ENCODE measurements at places on chromosomes 4 and X.

DNA sequence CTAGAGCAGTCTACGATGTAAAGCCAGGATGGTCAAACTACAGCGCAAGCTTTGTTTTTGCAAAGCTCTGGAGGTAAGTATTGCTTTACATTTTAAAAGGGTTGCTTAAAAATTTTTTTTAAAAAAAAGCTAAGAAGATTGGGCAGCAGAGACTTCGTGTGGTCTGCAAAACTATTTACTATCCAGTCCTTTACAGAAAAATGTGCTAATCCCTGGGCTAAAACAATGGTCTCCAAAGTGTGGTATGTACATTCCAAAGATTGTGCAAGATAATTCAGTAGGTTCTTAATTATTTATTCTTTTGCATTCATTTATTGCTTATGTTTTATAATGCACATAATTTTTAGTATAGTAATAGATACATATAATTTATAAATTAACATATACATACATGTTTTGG is 113.2 kb downstream of the MFAP3L start:
- no peak for DNase-seq

DNA sequence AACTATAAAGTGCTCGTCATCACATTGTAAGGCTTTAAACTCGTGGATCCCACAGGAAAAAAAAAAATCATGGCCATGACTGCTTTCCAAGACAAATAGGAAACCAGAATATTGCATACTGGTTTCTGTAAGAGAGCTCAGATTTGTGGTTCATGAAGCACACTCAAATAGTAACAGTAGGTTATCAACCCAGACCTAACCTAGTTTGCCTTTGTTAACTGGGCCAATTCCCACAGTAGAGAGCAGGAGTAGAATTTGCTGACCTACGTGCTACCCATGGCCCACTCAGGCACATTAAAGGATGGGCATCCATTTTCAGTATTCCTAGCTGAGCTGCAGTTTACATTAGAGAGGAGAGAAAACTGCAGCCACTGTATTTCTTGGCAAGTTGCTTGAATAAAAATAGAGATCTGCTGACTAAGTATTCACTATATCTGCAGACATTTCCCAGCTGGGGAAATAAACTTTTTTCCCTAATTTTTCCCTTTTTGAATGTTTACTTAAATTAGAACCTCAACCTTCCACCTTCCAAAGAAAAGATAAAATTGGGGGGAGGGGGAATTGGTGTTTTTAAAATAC is 218.5 kb downstream of the SPANXN3 start:
- no peak for DNase-seq

GRCh38 chr4:141155586-141155985 is 22.3 kb upstream of the RNF150 start:
- no peak for DNase-seq

- DNase-seq, result no peak
These were observed 150.1 kb downstream of the DIPK2B start for GRCh38 chrX:45050558-45050957.

Measured in germinal center (tissue), 1 donor.